ENCODE measurements at places on chromosomes 16 and 17.
A peak's percentile ranks its signal among the peaks of the same experiment; 100 is the strongest.

DNA sequence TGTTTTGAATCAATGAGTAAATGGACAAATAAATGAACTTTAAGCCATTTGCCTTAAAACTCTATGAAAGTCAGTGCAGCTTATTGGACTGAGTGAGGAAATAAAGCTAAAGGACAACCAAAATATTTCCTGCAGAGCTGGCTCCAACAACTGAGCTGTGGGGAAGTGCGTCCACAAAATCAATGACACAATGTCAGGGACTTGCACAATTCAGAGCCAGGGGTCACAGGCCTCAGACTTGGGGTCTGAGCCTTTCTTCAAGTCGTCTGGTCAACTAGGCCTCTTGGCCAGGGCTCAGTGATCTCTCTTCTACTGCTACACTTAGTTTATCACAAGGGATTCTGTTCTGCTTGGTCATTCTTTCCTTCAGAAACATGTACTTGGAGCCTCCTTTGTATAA, 26.2 kb upstream of the RHBDL3 start:
- no peak for DNase-seq

- DNase-seq, result no peak
These were observed 49.7 kb downstream of the NF1 start for GRCh38 chr17:31144428-31144827.

GRCh38 chr16:47627085-47627639, 166.0 kb downstream of the PHKB start:
- no peak for DNase-seq

- no peak for DNase-seq
These were observed 43.6 kb downstream of the RPA1 start for GRCh38 chr17:1873418-1873817.

DNA sequence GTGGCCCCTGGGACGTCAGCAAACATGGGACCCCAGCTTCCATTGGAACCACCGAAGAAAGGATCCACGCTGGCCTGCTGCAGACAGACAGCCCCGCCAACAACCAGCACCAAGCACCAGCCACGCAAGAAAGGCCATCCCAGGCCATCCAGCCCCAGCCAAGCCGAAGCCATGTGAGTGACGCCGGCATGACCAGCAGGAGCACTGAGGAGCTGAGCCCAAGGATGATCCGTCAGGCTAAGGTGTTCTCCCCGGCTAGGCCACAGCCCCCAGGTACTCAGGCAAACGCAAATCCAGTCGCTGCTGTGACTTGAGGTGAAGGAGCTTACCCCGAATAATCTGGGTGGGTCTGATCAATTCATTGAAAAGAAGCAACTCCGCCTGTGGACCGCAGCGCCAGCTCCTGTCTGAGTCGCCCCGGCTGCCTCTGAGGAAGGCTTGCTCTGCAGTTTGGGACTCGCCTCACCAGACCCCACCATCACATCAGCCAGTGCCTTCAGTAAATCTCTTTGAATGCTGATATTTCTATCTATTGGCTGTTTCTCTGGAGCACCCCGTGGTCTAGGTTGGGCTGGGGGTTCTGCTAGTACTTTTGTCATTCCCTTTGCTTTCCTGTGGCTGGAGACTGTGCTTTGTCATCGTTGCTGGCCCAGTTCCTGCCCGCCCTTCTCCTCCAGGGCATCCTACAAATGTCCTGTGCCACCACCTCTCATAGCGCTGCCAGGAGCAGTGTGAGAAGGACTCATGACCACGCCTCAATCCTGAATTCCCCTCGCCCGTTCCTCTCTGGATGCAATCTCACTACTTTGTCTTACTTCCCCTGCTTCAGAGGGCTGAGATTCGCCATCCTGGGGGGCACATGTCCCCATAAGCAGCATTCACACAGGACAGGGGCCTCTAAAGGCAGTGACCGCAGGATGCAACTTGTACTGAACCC, 8.1 kb upstream of the CBX2 start:
- DNase-seq, result no peak

DNA sequence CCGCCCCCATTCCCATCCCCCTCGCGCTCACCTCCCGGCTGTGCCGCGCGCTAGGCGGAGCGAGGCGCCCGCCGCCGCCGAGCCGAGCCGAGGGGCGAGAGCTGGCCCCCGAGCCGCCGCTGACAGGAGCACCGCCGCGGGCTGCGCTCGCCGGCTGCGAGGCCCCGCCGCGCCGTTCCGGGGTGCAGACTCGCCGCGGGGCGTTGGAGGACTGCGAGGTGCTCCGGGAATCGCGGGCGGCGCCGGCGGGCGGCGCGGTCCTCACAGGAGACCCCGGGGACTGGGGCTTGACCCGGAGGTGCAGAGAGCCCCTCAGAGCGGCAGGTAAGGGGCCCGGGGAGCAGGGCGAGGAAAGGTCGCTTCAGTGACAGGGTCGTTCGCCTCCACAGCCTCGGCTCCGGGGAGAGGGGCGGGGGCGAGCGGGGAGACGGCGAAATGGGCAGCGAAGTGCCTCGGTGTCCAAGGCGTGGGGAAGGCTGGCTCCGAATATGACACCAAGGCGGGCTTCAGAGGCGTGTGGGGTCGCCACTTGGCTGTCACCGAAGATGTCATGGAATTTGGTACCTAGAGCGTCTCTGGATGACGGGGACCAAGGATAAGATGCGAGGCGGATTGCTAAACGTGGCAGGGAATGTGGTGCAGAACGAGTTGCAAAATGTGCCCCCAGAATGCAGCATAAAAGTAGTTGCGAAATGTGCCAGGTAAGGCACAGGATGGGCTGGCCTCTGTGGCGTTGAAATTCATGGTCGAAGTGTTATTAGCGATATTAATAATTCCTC, 580 bp downstream of the TANC2 start:
- no peak for DNase-seq

DNA sequence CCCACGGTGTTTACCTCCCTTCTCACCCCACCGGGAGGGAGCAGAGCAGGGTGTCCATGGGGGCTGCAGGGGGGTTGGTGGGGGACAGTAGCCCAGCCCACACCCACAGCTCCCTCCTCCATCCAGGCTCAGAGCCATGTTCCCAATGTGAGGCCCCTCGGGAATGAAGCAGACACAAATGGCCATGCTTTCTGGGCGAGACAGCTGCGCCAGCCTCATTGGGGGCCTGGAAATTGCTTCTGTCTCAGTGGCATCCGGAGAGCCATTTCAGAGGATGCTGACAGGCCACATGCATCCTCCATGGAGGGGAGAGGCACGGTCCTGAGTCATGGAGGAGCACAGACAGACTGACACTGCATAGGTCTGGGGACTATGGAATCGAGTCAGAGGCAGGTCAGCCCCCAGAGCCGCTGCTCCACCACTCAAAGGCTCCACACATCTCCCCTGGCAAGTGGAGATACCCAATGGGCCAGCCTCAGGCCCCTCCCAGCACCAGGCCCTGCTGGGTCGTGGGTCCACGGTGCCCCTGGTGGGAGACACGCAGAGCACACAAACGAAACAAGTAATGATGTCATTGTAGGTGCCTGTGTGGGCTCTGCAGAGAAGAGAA, 59.6 kb upstream of the ENPP7 start:
- no peak for DNase-seq

DNA sequence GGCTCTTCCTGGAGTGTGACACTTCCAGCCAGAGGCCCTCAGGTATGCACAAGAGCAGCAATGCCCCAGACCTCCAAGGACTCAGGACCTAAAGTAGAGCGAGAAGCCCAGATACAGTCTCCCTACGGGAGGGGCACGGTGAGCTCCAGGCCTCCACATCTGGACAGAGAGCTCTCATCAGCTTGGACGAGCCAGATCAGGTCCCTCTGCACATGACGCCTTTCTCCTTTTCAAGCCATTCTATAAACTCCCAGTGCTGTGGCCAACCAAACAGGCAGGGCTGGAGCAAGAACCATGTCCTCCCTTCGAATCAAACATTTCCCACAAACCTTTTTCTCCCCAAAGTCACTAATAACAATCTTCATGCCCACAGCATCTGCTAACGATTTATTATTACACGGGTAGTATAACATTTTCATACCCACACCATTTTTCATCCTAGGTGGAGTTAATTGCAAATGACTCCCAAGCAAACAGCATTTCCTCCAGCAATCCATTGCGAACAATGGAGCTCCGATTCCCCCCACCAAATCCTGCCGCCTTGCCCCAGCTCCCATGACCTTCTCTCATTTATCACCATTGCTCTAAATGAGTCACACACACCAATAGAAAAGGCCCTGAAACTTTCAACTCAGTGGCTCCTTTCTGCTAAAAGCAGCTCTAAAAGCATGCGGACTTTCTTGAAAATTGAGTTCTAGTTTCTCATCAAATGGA, 24.2 kb upstream of the NLRP1 start:
- no peak for DNase-seq

GRCh38 chr17:42845918-42846593, 1.7 kb downstream of the AOC2 start:
- no peak for DNase-seq

- DNase-seq, result no peak
These were observed 62.8 kb upstream of the SIAH1 start for GRCh38 chr16:48447940-48448536.

DNA sequence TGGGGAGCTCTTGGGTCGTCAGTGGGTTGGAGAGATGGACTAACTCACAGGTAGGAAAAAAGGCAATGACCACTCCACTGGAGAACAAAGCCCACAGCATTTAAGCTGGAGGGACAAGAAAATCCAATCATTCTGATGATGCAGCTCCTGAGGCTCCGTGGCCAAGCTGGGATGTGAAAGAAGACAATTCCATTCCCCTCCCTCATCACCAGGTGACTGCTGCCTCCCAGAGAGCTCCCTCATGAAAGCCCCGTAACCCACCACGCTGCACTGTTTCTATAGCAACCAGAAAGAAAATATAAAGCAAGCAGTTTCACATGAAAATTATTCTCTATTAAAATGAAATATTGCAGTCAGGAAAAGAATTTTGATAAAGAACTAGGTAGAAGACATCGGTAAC, 15.2 kb downstream of the ANKRD11 start:
- DNase-seq, result no peak

DNA sequence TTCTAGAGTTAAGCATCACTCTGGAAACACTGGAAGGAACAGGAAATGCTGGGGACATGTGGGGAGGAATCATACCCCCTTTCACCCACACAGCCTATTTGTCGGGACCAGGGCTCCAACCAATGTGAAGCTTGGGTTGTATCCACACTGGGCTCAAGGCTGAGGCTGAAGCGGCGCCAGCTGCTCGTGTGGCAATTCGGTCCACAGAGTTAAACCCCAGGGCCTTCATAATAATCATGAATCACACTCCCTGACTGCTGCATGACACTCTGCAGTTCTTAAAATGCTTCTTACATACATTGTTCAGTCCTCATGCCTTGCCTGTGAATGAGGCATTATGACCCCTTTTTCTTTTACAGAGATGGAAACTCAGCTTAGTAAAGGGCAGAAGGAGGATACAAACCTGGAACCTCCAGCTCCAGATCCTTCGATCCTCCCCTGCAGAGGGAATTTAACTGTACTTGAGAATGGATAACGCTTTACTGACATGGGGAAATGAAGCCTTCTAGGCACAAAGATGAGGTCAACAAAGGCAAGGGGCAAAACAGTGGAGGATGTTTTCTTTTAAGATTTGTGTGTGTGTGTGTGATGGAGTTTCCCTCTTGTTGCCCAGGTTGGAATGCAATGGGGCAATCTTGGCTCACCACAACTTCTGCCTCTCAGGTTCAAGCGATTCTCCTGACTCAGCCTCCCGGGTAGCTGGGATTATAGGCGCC, 72.7 kb downstream of the SOX9 start:
- DNase-seq, result no peak

DNA sequence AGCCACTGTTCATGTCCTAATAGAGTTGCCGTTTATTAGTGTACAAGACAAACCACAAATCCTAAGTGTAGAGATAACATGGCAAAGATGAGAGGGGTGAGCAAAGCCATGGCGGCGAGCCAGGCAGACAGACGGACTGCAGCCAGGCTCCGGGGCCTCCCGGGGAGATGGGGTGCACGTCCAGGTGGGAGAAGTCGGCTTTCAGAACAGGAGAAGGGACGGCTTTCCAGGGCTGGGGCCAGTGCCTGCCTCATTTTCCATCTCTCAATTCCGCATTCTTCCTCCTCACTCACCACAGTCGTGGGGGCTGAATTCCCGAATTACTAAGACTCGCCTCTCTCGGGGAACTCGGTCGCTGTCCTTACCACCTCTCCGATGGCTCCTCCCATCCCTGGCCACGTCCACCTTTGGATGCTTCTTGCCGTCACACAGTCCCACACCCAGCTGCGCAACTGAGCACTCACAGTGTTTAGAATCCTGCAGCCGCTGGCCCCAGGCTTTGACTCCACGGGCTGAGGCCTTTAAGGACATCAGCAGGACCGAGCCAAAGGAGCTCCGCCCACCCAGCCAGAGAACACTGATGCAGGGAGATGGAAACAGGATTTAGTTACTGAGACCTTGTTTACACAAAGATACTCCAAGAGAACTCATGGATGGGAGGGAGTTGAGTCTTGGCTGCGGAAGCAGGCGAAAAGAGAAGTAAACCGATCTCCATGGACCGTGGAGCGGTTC, 59.7 kb downstream of the RNF112 start:
- peak; percentile 31 for DNase-seq

- DNase-seq, result no peak
These were observed 6.1 kb downstream of the PYCARD start for GRCh38 chr16:31196324-31197088.

DNA sequence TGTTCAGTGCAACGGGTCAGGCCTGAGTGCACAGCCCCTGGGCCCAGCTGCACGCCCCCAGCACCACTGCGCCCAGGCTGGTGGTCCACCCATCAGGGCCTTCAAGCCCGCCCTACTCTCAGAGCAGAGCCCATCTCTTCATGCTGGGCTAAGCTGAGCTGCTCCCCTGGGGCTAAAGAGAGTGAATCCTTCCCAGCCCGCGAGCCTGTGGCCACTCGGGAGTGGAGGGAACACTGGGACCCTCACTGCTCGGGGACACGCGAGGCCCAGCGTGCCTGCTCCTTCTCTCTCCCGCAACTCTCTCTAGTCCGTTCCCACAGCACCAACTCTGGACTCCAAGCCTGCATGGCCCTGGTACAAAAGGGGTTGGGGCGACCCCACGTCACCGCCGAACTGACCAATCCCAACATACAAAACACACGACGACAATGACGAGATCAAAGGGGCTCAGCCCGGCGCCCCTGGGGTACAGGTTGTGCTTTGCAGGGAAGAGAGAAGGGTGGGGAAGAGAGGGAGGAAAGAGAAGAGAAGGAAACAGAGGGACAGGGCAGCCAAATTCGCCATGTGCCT, 4.1 kb upstream of the SIRT7 start:
- no peak for DNase-seq

DNA sequence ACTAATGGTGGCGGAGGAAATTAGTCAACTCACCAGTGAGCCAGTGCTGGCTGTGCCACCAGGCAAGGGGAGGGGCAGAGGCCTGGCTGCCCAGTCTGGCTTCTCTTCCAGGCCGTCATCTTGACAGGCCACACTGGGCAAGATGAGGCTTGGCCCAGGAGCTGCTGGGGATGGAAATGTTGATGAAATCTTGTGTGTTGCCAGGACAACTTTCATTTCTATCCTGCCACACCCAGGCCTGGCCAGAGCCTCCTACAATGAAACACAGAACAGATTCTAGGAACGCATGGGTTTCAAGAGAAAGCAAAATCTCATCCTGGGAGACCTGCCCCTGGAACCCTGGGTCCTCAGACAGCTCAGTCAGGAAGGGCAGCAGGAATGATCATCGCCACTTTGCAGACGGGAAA, 9.3 kb downstream of the HEXIM2 start:
- no peak for DNase-seq
